ENCODE measurements at places on chromosomes 2 and 18.

DNA sequence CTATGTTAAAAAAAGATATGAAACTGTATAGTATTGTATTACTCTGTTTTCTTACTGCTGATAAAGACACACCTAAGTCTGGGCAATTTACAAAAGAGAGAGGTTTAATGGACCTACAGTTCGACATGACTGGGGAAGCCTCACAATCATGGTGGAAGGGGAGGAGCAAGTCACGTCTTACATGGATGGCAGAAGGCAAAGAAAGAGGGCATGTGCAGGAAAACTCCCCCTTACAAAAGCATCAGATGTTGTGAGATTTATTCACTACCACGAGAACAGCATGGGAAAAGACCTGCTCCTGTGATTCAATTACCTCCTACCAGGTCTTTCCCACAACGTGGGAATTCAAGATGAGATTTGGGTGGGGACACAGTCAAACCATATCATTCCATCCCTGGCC, 57.0 kb downstream of the NCOA1 start:
- DNase-seq, result no peak

DNA sequence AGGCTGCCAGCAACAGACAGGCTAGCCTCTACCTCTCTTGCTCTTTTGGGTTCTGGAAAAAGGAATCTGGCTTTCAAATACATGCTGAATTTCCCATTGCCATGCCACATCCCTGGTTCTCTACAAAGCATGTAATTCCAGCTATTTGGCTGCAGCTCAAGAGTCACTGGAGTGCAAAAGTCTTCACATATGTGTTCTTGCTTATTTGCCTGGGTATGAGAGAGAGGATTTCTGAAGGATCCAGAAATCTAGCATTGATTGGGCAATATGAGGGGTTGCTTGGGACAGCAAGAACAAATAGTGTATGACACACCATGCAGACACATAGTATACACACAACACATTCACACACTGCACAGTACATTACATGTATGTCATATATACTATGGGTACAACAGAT, 30.7 kb upstream of the LGALSL start:
- DNase-seq, result no peak

GRCh38 chr2:182372661-182373060, 54.2 kb downstream of the PDE1A start:
- peak; percentile 89 for DNase-seq

DNA sequence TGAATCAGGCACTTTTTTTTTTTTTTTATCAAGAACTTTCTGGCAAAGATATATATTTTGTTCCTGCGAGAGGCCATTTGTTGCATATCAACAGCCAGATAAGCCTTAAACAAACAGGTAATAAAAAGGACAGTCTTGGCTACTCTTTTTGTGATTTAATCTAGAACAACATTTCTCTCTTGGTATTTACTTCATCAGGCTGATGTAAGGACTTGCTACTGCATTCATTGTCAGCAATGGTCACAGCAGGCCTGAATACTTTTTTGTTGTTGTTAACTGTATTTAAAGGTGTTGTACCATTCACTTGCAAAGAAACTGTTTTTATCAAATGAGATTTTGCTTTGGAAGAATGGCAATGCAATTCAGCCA, 683.8 kb downstream of the IRS1 start:
- peak; percentile 27 for DNase-seq

DNA sequence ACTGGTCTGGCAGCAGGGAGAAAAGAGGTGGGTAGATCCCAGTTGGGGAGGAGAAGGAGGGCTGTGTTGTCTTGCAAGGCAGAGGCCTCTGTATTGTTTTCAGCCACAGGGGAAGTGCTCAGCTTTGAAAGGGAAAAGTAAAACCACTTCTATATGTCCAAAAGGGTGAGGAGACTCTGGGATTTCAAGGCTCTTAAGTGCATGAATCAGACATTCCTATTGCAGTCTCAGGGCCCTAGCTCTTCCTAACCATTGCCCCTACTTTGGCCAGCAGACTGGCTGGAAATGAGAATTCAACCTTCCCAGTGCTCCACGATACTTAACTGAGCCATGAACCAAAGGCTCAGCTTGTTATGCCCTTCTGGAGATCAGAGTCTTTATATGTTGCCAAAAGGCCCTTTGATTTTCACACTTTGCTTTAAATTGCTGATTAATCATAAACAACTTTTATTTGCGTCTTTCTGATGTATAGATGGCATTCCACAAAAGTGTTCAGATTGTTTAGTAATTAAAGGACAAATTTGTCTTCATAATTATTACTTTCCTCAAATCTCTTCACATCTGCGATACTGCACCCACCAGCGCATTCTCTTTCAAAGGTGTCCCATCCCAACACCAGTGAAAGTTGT, 313.8 kb upstream of the MMADHC start:
- no peak for DNase-seq

GRCh38 chr18:55577812-55578539, 10.0 kb downstream of the TCF4 start:
- no peak for DNase-seq

DNA sequence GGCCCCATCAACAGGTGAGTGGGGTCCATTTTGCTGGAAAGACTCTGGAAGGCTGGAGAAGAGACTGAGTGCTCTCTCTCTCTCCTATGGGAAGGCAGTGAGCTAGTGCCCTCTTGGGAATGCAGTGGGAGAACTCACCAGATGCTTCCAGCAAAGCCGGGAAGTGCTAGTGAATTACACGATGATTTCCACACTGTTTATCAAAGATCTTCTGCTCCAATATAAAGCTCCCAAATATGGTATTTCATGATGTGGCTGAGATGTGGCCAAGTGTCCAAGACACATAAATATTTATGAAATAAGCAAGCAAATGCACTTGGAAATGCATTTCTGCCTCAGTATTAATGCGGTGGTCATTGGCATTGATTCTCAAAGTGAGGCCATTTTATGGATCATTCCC, 135.9 kb downstream of the VAPA start:
- DNase-seq, result no peak

DNA sequence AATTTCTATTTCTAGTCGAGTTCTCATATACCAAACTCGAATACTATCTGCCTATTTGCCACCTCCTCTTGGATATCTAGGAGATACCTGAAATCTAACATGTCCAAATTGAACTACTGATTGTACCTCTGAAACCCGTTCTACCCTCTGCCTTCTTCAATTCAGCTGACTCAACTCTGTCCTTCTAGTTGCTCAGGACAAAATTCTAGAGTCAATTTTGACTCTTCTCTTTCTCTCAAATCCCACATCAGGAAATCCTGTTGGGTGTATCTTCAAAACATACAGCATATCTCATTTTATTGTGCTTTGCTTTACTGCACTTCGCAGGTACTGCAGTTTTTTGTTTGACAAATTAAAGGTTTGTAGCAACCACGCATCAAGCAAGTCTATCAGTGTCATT, 137.8 kb downstream of the ZAP70 start:
- no peak for DNase-seq

- peak; percentile 91 for DNase-seq
Measured at GRCh38 chr2:9656270-9656766, 25.5 kb upstream of the YWHAQ start.

DNA sequence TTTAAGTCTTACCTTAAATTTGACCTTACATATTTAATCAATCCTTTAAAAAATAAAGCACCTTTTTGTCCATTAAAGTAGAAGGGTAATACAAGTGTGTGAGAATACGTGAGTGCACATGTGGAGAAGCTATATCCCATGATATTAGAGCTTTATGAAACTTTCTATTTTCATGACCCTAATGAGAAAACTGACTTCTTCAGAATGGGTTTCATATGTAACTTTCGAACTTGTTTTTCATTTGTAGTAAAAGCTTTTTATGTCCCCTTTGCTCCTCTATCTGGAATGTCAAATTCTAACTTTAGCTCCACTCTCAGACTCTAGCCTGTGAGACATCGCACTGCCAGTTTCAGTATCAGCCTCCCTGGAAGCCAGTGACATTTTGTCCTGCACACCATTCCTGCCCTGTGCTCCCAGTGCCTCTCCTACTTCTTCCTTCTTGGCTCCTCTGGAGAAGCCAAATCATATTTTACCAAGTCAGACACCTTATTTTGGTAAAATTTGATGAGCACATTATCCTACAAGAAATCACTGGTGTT, 42.0 kb downstream of the MAPRE2 start:
- DNase-seq, result no peak

- peak; percentile 82 for DNase-seq
Measured at GRCh38 chr2:29106980-29107388, 8.2 kb upstream of the CLIP4 start.

DNA sequence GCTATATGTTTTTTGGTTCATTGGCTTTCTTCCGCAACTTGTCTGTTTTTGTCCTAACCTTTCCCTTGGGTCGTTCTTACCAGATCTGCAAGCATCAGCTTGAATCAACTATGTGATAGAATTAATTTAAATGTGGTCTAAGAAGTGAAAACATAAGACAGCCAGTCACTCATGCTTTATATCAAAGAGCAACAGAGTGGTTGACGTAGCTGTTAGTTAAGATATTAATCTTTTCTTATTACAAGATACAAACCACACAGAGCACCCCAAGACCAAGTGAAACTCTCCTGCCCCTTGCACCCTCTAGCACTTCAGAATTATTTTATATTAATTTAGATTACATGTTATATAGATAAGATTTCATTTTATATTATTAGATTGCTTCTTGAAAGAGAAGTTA, 15.2 kb downstream of the IL18RAP start:
- DNase-seq, result no peak

GRCh38 chr2:68536000-68536399, 68.6 kb downstream of the APLF start:
- DNase-seq, result no peak

DNA sequence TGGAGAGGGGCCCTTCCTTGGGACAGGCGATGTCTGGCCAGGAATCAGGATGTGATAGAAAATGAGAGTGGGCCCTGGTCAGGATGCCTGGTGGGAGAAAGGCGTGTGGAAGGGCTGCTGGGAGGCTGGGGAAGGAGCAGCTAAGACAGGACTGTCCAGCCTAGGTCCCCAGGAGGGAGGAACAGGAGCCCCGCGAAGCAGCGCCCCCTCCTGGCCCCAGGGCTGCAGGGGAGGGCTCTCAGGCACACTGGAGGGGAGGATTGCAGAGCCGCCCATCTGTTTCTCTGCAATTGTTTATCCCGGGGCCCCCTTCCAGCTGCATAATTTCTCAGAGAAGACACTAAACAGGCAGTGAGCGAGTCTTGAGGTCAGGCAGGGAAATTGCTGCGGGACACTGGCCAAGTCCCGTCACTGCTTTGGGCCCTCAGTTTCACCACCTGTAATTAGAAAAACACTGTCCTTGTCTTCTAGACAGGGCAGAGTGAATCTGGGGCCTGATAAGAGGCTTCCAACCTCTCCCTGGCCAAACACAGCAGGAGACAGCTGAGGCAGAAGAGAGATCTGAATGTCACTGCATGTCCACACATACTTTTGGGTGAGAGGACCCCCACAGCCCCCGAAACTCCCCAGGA, 3.9 kb upstream of the NPPC start:
- no peak for DNase-seq

DNA sequence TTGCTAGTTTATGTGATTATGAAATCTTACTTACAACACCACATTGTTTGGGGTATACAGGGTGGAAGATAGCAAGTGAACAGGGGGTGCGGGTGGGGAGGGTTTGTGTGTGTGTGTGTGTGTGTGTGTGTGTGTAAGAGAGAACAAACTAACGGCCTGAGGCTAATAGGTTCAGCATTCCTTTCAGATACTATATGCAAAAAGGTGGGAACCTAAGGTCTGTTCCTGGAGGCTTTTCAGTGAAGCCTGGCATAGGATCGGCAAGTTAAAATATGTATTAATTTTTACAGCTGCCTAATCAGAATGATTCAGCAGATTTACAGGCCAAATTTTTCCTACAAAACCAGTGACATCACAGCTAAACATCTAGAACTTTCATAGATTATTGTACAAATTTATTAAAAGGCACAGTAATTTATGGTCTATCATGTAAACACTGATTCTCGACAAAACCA, 7.6 kb upstream of the SPDYA start:
- DNase-seq, result no peak

DNA sequence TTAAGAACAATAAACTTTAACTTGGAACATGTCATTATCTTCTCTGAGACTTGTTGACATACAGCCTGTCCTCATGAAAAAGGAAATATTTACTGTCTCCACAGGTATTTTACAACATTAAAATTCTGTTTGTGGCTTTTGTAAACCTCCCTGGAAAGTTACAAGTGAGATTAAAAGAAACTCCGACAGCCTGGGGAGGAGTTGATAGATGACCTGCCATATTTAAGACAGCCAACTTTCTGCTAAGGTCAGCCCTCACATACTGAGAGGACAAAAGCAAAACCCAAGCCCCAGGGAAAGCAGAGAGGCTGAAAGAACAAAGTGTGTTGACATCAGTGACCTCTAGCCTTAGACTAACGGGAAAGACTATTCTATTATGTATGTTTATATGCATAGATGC, 350.2 kb downstream of the RIT2 start:
- peak; percentile 22 for DNase-seq

DNA sequence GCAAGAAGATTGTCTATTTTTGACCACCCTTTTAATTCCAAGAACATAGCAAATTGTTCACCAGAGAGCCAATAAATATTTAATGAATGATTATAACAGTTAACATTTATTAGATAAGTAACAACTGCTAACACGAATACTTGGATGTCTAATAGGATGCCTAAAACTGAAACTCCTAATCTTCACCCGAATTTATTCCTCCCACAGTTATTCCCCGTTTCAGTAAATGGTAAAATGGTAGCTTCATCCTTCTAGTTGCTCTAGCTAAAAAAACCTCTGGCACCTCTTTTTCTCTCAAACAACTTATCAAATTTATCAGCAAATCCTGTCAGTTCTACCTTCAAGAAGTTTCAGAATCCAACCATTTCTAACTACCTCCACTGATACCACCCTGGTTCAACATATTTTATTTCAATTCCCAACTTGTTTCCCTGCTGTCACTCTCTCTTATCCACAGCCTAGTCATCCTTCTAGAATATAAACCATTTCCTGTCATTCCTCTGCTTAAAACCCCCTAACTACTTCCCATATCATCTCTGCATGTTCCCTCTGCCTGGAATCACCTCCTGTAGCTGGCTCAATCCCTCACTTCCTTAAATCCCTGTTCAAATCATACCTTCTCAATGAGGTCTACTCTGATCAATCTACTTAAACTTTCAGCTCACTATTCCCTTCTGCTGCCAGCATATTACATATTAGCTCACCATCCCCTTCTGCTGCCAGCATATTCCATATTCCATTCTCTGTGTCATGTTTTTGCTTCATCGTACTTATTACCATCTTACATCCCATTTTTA, 93.8 kb downstream of the ROCK2 start:
- DNase-seq, result no peak
